ENCODE measurements at places on chromosomes 4 and X.

- peaks cover 42% of the 10 kb centered on the region for H3K4me1 ChIP-seq
- no peaks in the 10 kb centered on the region for H3K27me3 ChIP-seq
- H3K4me3 ChIP-seq = peak overlapping the region; percentile 34
These were observed 393 bp downstream of the GTPBP6 start for GRCh38 chrX:318068-318738.

GRCh38 chrX:122168241-122168640, 1015.8 kb upstream of the GRIA3 start:
- no peak for ATAC-seq
- no peaks in the 10 kb centered on the region for H3K27me3 ChIP-seq
- H3K36me3 ChIP-seq = no peaks in the 10 kb centered on the region
- no peaks in the 10 kb centered on the region for H3K4me1 ChIP-seq
- H3K27ac ChIP-seq = no peak overlapping the region
- H3K4me3 ChIP-seq = no peak overlapping the region

DNA sequence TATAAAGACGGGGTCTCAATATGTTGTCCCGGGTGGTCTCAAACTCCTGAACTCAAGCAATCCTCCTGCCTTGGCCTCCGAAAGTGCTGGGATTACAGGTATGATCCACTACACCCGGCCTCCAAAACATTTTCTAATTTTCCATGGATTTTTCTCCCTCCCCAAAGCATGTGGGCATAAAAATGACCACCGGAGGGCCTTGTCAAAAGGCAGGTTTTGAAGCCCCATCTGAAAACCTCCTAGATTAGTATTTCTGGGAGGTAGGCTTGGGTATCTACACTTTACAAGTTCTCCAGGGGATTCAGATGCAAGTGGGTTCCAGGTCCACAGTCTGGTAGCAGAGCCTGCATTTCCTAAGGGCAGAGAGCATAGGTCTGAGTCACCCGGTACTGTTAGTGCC, 1.4 kb upstream of the GPR173 start:
- no peaks in the 10 kb centered on the region for H3K27me3 ChIP-seq
- no peak for ATAC-seq
- no peaks in the 10 kb centered on the region for H3K4me1 ChIP-seq
- no peak overlapping the region for H3K27ac ChIP-seq

- ATAC-seq = peak; percentile 60
- no peaks in the 10 kb centered on the region for H3K27me3 ChIP-seq
- H3K36me3 ChIP-seq = no peaks in the 10 kb centered on the region
- H3K4me3 ChIP-seq = no peak overlapping the region
- no peak overlapping the region for H3K27ac ChIP-seq
These were observed 175.9 kb upstream of the RPS6KA3 start for GRCh38 chrX:20442597-20442996.

DNA sequence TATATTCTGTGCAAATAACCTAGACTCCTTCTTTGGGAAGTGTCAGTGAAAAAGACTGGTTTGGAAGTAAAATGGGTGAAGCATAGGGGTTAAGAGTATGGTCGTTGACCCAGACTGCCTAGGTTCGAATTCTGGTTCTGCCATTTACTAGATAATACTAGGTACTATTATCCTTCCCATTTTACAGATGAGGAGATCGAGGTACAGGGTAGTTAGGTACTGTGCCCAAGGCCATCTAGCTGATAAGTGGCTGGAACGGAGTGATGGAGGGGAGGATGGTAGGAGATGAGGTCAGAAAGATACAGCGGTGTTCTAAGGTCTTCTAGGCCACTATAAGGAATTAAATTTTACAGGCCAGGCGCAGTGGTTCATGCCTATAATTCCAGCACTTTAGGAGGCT, 11.1 kb downstream of the GLOD5 start:
- no peak overlapping the region for H3K4me3 ChIP-seq
- H3K4me1 ChIP-seq = no peaks in the 10 kb centered on the region
- H3K27ac ChIP-seq = no peak overlapping the region
- no peaks in the 10 kb centered on the region for H3K27me3 ChIP-seq
- ATAC-seq = no peak

GRCh38 chr4:182918044-182918607, 940 bp upstream of the DCTD start:
- peaks cover 39% of the 10 kb centered on the region for H3K4me1 ChIP-seq
- no peaks in the 10 kb centered on the region for H3K27me3 ChIP-seq
- H3K4me3 ChIP-seq = peak overlapping the region; percentile 88
- peak overlapping the region; percentile 96 for H3K27ac ChIP-seq

DNA sequence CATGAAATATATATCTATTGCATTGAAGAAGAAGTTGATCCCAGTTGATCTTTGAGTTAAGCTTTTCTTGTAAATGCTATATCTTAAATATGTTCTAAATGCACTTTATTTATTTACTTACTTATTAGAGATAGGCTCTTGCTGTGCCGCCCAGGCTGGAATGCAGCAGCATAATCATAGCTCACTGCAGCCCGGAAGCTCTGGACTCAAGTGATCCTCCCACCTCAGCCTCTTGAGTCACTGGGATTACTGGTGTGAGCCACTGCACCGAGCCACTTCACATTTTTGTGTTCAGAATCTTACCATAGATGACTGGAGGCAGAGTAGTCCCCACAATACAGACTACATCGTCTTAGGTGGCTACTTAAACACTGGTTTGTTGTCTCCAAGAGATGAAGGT, 324.3 kb upstream of the SLIT2 start:
- no peaks in the 10 kb centered on the region for H3K4me1 ChIP-seq
- ATAC-seq = no peak
- no peaks in the 10 kb centered on the region for H3K36me3 ChIP-seq
- H3K4me3 ChIP-seq = no peak overlapping the region

DNA sequence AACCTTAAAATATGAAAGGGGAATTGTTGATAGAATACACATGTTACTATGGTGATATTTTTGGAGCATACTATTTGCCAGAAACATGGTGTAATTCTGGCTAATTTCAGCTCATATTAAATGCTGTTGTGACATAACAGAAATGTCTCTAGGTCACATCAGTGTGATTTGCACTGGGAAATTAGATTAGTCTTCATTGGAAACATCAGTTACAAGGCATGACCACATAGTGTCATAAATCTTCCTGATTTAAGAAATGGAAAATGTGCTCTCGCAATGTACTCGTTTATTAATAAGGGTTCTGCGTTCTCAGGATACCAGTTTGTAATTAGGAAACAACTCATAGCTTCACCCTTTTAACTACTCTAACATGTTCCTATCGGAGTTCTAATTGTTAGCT, 72.9 kb upstream of the GYPA start:
- no peak overlapping the region for H3K4me3 ChIP-seq
- no peak overlapping the region for H3K27ac ChIP-seq
- no peaks in the 10 kb centered on the region for H3K27me3 ChIP-seq
- no peak for ATAC-seq
- H3K4me1 ChIP-seq = no peaks in the 10 kb centered on the region

- H3K27ac ChIP-seq = no peak overlapping the region
- H3K4me3 ChIP-seq = no peak overlapping the region
- no peaks in the 10 kb centered on the region for H3K36me3 ChIP-seq
- no peaks in the 10 kb centered on the region for H3K27me3 ChIP-seq
- H3K4me1 ChIP-seq = no peaks in the 10 kb centered on the region
These were observed 88.8 kb upstream of the PCDH18 start for GRCh38 chr4:137621056-137621455.
